ENCODE measurements at places on chromosomes 3 and 15. TPM values are rescaled to one million over a fixed set of nuclear protein-coding genes. Genes with fewer than 3 reads are reported as not detected.

DNA sequence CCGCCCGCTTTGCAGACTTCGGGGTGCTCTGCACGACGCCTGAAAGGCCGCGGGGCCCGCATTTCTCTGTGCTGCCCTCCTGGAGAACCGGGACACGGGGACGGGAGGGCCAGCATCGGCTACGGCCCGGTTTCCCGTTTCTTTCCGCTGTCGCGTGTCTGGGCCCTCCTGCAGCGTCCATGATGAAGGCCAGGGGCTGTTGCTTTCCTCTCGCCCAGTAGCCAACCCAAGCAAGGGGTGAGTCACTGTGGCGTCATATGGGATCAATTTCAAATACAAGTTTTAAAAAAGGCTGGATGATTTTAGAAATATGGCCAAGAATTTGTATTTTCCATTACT lies 435 bp downstream of the SLC35G2 start:
- DNase-seq, result no peak

DNA sequence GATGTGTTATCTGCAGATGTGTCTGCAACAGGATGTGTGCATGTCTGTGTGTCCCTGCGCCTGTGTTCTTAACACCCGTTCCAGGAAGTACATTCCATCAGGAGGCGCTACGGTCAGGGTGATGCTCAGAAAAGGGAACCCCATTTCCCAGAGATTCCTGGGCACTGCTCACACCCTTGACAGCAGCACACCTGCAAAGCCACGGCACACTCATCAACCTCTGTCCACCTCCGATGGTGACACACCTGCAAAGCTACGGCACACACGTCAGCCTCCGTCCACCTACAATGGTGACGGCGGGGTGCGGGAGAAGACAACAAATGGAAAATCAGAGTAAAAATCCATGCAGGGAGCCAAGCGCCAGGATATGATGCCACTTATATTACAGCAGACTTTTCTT lies 55.4 kb downstream of the NIPA2 start:
- DNase-seq, result no peak

- DNase-seq, result no peak
Measured at GRCh38 chr3:20648921-20649381, 462.9 kb upstream of the SGO1 start.

- DNase-seq, result no peak
Measured at GRCh38 chr3:55752911-55753310, 265.8 kb upstream of the WNT5A start.

- DNase-seq, result no peak
Measured at GRCh38 chr3:147387291-147387884, 19.0 kb downstream of the ZIC4 start.

DNA sequence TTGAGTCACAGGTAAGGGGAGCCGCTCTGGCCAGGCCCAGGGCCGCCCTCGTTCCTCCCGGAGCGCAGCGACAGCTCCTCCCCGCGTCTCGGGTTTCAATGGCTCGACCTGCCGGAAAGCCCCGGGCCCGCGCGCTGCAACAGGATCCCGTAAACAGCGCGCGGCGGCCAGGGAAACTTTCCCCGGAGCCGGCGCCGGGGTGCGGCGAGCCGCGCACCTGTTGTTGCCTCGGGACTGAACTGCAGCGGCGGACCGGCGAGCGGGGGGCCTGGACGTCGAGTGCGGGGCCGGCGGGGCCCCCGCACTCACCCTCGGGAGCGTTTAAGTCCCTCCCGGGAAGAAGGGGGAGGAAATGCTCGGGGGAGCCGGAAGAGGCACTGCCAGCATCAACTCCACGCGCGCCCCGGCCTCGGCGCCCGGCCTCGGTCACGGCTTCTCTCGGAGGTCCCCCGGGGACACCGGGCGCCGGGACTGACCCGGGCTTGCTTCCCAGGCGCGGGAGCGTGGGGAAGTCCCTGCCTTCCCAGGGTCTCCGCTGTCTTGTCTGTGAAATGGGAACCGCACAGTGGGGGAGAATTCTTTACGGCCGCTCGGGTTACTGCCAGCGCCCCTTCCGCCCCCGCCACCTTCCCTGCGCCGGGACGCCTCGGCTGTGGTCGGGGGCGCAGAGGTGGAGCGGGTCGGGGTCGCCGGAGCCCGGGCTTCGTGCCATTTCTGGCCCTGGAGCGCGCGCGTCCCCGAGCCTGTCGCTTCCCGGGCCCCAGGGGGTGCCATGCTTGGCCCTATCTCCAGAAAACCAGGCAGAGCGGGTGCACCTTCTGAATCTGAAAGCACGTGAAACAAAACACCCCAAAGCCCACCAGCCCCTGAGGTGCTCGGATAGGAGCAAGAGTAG lies 7.5 kb upstream of the PGPEP1L start:
- DNase-seq, result no peak

- DNase-seq, result no peak
Measured at GRCh38 chr15:63362196-63362595, 19.4 kb downstream of the CA12 start.

DNA sequence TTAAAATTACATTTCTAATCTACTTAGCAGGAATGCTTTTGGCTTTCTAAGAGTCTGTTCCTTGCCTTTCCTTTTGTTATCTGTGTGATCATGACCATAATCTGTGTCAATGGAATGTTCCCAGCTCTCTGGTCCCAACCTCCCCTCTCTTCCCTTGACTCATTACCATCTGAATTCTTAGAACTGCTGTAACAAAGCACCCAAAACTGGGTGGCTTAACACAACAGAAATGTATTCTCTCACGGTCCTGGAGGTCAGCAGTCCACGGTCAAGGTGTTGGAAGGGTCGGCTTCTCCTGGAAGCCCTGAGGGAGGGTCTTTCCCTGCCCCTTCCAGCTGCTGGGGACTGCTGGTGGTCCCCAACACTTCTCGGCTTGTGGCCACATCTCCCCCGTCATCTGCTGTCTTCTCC lies 81.1 kb downstream of the LRRK1 start:
- DNase-seq, result no peak

DNA sequence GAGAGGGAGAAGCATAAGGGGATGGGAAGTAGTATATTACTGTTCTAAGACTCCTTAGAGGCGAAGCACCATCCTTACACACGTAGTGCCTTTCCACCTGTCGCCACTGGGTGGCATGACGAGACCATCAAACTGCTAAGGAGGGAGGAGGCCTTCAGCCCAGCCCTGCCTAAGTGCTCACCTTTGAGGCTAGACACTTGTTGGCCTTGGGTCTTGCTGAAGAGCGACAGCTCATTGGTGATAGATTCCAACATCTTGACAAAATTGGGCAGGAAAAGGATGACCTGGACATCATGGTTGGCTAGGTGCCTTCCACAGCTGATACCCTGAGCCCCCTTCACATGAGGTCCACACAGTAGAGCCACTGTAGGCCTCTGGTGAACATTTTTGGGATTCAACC lies 19.6 kb downstream of the CLK3 start:
- peak; percentile 81 for DNase-seq

DNA sequence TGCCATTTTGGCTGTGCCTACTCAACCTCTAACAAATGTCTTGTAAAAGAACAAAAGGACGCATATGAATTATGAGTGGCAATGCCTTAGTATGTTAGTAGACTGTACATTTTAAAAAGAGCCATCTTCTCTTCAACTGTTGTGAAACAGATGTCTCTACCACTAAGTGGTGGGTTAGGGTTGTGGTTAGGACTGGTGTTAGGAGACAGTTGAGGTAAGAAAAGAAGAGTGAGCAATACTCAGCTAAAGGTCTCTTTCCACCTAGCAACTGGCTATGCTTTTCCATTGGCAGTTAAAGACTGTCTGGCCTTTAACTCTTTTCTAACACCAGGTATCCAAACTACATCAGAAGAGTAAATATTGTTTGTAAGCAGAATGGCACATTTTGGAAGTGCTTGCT lies 221.7 kb upstream of the TBC1D5 start:
- no peak for DNase-seq

DNA sequence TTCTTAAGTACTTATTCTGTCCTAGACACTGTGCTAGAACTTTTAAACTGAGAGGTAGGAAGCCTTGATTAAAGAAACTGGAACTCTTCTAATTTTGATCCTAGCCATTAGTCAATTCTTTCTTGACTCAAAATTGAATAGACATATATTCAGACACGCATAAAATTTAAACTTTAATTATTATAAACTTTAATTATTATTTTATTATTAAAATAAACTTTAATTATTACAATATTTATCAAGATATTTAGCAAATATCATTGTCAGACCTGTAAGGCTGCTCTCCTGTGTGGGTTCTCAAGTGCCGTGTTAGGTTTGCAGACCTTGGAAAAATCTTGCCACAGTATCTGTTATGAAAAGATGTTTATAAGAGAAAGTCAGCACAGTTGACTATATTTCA lies 562.9 kb downstream of the MECOM start:
- no peak for DNase-seq

DNA sequence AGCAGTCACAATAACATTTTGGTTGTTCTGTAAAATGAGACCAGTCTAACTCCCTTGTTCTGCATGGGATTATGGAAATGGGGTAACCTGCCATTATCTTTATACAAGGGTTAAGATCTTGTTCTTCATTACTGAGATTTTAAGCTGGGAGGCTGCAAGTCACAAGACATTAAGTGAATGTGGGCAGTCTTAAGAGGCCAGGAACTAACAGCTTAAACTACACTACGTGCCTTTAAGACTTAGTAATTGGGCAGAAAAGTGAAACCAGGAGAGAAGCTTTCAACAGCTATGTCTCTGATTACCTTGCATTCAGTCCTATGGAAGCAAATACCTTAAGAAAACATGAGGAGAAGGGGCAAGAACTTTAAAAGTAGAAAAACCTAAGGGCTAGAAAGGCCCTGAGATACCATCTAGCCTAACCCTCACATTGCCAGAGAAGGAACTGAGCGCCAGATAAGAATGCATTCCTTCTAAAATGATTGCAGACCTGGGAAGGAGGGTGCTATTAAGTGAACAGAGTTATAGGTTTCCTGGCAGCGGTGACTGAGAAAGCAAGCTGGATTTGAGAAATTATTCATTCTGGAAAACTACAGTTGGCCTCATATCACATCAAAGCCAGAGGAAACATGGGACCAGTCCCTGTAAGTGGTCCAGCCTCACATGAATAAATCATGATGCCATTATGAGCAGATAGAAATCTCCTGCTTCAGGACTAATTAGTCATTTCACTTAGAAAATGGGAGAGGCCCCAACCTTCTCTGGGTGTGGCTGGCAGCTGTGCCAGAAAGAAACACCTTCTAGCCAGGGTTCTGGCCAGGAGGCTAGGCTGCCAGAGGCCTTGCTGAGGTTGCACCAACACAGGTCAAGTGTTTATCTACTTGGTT lies 32.9 kb downstream of the DAPK2 start:
- DNase-seq, result no peak

- no peak for DNase-seq
Measured at GRCh38 chr3:158710601-158711000, 21.7 kb downstream of the RARRES1 start.

GRCh38 chr3:113234688-113235260 lies 23.4 kb downstream of the BOC start:
- no peak for DNase-seq

GRCh38 chr15:45648521-45649200 lies 13.8 kb downstream of the SQOR start:
- DNase-seq, result no peak

DNA sequence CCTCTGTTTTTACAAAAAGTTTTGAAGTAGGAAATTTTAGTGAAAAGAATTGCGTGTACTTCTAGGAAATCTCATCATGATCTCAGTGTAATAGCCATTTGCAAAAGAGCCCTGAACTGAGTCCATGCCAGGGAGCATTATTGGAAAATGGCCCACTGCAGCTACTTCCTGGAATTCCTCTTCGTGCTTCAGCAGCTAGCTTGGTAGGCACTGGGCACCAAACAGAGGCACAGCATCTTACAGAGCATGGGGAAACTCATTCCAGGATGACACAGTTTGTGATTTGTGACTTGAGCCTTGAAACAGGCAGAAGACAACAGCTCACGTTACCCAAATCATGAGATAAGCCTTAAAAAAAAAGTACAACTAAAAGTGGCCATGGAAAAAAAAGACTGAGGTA lies 179.1 kb downstream of the WDR72 start:
- no peak for DNase-seq

- DNase-seq, result no peak
Measured at GRCh38 chr3:101940521-101941317, 91.4 kb downstream of the NFKBIZ start.

DNA sequence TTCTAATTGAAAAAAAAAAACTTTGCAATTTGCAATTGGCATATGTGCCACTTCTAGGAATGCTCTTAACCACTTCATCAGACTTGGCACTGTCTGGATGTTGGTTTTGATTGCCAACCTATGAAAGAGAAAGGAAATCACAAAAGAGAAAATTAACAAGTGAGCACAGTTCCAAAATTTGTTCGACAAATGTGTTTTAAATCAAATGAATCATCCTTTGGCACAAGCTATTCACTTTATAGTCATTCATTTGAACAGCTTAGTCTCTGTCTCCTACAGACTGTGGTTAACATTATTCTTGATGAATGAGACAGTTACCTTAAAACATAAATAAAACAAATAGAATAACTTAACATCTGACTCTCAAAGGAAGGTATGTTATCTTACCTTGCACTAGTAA lies 265.0 kb downstream of the EPHA3 start:
- DNase-seq, result no peak

DNA sequence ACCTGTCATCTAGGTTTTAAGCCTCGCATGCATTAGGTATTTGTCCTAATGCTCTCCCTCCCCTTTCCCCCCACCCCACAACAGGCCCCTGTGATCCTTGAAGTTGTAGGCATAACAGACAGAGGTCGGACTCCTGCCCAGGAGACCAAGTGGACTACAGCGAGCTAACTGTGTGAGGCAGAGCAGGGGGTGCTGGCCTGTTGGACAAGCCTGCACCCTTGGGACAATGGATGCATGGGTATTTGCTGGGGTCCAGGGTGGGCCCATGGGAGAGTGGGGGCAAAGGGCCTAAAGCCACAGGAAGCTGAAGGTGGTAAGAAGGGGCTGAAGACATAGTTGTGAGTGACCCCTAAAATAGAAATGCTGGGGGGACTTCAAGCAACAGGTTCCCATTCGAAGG lies 2.5 kb downstream of the PLCB2 start:
- DNase-seq, result no peak

GRCh38 chr3:47877290-47877689 lies 74.4 kb downstream of the DHX30 start:
- DNase-seq, result no peak

GRCh38 chr3:128398586-128398985 lies 68.1 kb downstream of the DNAJB8 start:
- DNase-seq, result no peak

GRCh38 chr3:177197727-177198460 lies 612 bp upstream of the TBL1XR1 start:
- DNase-seq, result peak; percentile 71

The SLC12A1 gene
- not detected for total RNA-seq

The USP4 gene
- 80.3 TPM for total RNA-seq

The RAD51 gene
- 86.8 TPM for total RNA-seq

The TGM5 gene
- total RNA-seq, result not detected

The TERC gene
- total RNA-seq, result 15.9 TPM

The ITPKA gene
- total RNA-seq, result not detected

The ZNF860 gene
- 22.2 TPM for total RNA-seq

The SI gene
- total RNA-seq, result not detected

The USP50 gene
- total RNA-seq, result not detected

The RBPMS2 gene
- not detected for total RNA-seq

The CHRNA3 gene
- total RNA-seq, result not detected
